ENCODE measurements at places on chromosomes 2 and 18.

- DNase-seq = no peak
Observed at GRCh38 chr2:67272195-67272594, 124.9 kb upstream of the ETAA1 start.

- DNase-seq = peak; percentile 48
Observed at GRCh38 chr2:57720728-57721627, 325.6 kb upstream of the VRK2 start.

GRCh38 chr18:68017385-68017784, 500.9 kb upstream of the DSEL start:
- DNase-seq = no peak

DNA sequence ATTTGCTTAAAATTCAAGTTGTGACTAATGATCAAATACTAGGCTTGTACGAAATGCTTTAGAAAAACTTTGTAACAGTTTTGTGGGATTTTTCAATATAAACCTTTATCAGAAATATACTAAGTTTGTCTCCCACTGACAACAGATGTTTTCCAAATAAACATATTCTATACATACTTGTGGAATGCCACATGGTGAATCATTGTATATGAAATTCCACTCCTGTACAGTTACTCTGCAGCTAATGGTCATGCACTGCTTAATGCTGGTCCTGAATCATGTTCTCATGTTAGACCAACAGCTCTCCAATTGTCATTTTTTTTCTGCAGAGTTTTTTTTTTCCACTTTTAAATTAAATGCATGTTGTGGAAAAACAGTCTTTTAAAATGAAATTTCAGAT, 90.1 kb downstream of the DPP4 start:
- DNase-seq = no peak

DNA sequence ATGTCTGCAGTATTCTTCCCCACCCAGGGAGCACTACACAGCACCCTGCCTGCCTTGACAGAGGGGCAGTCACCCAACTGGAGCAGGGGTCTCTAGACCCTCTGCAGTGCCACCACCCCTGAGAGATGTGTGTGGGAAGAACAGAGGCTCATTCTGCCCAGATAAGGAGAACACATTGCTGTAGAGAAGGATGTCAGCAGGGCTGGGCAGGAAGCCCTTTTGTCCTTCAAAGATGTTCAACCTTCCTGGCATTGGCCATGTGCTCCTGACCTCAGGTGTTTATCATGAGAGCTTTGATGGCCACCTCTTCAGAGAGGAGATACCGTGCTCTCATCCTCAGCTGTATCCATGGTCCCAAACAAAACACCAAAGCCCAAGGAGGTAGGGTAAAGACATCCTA, 4.6 kb upstream of the TEX51 start:
- DNase-seq = no peak

- no peak for DNase-seq
Observed at GRCh38 chr2:143451642-143452281, 322.5 kb downstream of the ARHGAP15 start.

GRCh38 chr2:124663645-124663997, 638.5 kb downstream of the CNTNAP5 start:
- DNase-seq = no peak

- no peak for DNase-seq
Observed at GRCh38 chr2:54589340-54590215, 133.5 kb downstream of the SPTBN1 start.

- DNase-seq = no peak
Observed at GRCh38 chr2:26483516-26483915, 5.6 kb upstream of the OTOF start.

- no peak for DNase-seq
Observed at GRCh38 chr2:47062681-47063537, 92.2 kb downstream of the STPG4 start.

GRCh38 chr2:56348392-56349210, 164.8 kb downstream of the CCDC85A start:
- no peak for DNase-seq

DNA sequence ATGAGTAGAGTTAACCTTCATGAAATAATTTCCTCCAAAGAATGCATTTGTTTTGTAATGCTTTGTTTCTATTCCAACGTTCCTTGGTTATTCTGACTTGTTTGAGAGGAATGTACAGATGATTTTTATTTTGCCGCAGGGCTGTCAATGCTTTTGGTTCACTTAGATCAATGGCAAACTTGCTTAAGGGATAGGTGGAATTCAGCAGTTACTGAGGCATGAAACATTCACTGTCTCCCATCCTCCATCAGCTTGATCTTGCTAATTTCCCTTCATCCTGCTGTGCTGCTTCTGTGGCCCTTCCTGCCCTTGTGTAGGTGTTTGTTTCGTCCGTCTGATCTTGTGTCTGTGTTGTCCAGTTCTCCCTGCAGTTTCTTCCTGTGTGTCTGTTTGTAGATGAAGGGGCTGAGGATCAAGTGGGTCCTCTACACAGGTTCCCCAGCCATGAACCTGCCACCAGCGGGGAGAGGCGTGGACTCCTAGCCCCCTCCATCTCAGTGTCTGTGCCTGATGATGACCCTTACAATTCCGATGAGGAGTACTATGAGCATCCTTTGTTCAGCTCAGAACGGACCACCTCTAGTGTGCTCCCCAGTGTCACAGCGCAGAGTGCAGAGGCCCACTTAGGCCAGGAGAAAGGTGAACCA, 84.2 kb upstream of the UNC80 start:
- no peak for DNase-seq

- DNase-seq = no peak
Observed at GRCh38 chr2:53652131-53652530, 115.5 kb upstream of the CHAC2 start.

Measured in RPMI8226 (cell line).